ENCODE measurements at places on chromosomes 3 and 15.

- H3K4me1 ChIP-seq, result peaks cover 46% of the 10 kb centered on the region
- peak; percentile 36 for DNase-seq
- H3K27me3 ChIP-seq, result no peaks in the 10 kb centered on the region
- H3K27ac ChIP-seq, result peak overlapping the region; percentile 82
- no peaks in the 10 kb centered on the region for H3K36me3 ChIP-seq
Measured at GRCh38 chr3:15635121-15635661, 33.6 kb downstream of the BTD start.

GRCh38 chr15:81485806-81486205 lies 111.8 kb upstream of the TMC3 start:
- no peaks in the 10 kb centered on the region for H3K27me3 ChIP-seq
- H3K27ac ChIP-seq, result no peak overlapping the region
- no peaks in the 10 kb centered on the region for H3K4me1 ChIP-seq
- no peak overlapping the region for H3K4me3 ChIP-seq

GRCh38 chr3:178526291-178526690 lies 9.9 kb upstream of the KCNMB2 start:
- H3K27ac ChIP-seq, result no peak overlapping the region
- H3K4me1 ChIP-seq, result no peaks in the 10 kb centered on the region
- H3K4me3 ChIP-seq, result no peak overlapping the region

- no peaks in the 10 kb centered on the region for H3K4me1 ChIP-seq
- H3K4me3 ChIP-seq, result no peak overlapping the region
- no peak overlapping the region for H3K27ac ChIP-seq
- no peaks in the 10 kb centered on the region for H3K27me3 ChIP-seq
- H3K36me3 ChIP-seq, result no peaks in the 10 kb centered on the region
Measured at GRCh38 chr3:168654700-168655099, 559.0 kb upstream of the GOLIM4 start.

GRCh38 chr3:24605511-24606028 lies 110.9 kb upstream of the THRB start:
- no peak for DNase-seq
- H3K27me3 ChIP-seq, result no peaks in the 10 kb centered on the region
- H3K27ac ChIP-seq, result no peak overlapping the region
- no peaks in the 10 kb centered on the region for H3K36me3 ChIP-seq
- H3K4me1 ChIP-seq, result no peaks in the 10 kb centered on the region
- H3K4me3 ChIP-seq, result no peak overlapping the region

- no peak overlapping the region for H3K27ac ChIP-seq
- H3K36me3 ChIP-seq, result no peaks in the 10 kb centered on the region
- no peaks in the 10 kb centered on the region for H3K4me1 ChIP-seq
- H3K4me3 ChIP-seq, result no peak overlapping the region
- no peaks in the 10 kb centered on the region for H3K27me3 ChIP-seq
- no peak for DNase-seq
Measured at GRCh38 chr3:186318135-186318534, 43.9 kb downstream of the DGKG start.

DNA sequence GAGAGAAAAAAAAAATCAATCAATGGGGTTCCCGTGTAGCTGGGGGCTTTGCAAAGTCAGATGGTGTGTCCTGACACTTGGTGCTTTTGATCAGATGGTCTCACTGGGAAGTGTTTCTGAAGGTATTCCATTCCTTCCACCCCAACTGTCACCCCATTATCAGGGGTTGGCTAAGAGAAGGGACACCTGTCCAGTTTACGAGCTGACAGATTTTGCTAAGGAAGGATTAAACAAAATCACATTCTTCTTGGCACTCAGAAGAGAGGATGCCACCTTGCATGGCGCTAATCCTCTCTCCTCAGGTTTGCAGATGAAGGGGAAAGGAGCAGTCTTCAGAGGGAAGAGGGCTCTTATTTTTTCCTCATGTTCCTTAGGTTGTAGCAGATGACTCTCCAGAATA lies 103.7 kb upstream of the ETV5 start:
- H3K4me1 ChIP-seq, result peaks cover 16% of the 10 kb centered on the region
- H3K27me3 ChIP-seq, result no peaks in the 10 kb centered on the region
- no peak overlapping the region for H3K4me3 ChIP-seq
- no peak for DNase-seq
- no peak overlapping the region for H3K27ac ChIP-seq

- no peak overlapping the region for H3K27ac ChIP-seq
- no peaks in the 10 kb centered on the region for H3K27me3 ChIP-seq
- H3K36me3 ChIP-seq, result no peaks in the 10 kb centered on the region
- no peak for DNase-seq
Measured at GRCh38 chr3:156459434-156459833, 95.5 kb downstream of the SSR3 start.

DNA sequence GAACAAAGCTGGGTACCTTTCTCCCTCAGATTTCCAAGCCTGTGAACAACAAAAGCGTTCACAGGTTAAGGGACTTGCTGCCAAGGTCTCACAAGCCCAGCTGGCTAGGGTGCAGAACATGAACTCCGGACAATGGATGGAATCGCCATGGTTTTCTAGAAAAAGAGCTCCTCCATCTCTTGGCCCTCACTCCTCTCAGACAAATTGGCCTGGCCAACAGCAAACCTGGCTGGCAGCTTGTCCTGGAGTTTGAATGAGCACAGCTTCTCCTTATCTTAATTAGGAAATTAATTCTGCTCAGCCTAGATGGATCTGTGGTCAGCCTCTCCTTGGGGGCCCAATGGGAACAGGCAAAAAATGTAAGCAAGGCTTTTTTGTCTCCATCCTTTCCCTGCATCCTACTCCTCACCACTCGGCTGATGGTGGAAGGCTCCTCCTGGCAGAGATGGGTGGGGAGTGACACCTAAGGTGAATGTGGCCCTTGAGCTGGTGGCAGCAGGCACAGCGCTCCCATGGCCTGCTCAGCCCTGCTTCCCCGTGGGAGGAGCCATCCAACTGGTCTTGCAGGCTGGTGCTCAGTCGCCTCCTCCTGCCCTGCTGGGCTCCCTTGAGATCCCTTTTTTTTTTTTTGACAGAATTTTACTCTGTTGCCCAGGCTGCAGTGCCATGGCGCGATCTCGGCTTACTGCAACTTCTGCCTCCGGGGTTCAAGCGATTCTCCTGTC lies 5.8 kb downstream of the KLHL25 start:
- H3K27me3 ChIP-seq, result no peaks in the 10 kb centered on the region
- H3K27ac ChIP-seq, result no peak overlapping the region
- H3K36me3 ChIP-seq, result no peaks in the 10 kb centered on the region

GRCh38 chr3:4772171-4772804 lies 206.9 kb upstream of the BHLHE40 start:
- no peak overlapping the region for H3K4me3 ChIP-seq
- peak overlapping the region; percentile 66 for H3K27ac ChIP-seq
- no peaks in the 10 kb centered on the region for H3K36me3 ChIP-seq
- H3K4me1 ChIP-seq, result peaks cover 16% of the 10 kb centered on the region

DNA sequence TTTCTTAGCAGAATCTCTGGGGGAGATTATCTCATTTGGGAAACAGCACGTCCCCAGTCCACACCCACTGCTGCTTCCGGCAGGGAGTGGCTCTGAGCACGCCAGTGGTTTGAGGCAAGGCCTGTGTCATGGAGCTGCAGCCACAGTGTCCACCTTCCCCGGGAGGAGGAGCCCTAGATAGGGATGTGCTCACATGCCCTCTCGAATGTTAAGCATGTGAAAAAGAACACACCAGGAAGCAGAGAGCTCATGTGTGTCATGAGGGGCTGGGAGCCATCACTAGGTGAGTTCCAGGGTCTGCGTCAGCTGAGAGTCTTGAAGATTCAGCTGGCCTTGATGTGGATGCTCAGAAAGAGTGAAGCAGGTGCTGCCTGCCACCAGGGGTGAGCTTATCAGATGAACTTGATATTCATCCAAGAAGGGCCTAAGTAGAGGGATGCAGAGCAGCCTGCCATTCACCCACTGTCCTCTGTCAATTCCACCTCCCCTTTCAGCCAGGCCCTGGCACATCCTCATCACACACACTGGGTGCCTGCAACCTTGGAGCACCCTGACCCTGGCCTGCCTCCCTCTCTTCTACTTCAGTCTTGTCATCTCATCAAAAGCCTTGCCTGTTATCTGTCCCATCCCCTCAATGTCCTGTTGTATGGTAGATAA lies 16.3 kb downstream of the ITGA11 start:
- H3K4me1 ChIP-seq, result peaks cover 11% of the 10 kb centered on the region
- H3K36me3 ChIP-seq, result no peaks in the 10 kb centered on the region
- H3K4me3 ChIP-seq, result no peak overlapping the region
- DNase-seq, result peak; percentile 8
- no peak overlapping the region for H3K27ac ChIP-seq

DNA sequence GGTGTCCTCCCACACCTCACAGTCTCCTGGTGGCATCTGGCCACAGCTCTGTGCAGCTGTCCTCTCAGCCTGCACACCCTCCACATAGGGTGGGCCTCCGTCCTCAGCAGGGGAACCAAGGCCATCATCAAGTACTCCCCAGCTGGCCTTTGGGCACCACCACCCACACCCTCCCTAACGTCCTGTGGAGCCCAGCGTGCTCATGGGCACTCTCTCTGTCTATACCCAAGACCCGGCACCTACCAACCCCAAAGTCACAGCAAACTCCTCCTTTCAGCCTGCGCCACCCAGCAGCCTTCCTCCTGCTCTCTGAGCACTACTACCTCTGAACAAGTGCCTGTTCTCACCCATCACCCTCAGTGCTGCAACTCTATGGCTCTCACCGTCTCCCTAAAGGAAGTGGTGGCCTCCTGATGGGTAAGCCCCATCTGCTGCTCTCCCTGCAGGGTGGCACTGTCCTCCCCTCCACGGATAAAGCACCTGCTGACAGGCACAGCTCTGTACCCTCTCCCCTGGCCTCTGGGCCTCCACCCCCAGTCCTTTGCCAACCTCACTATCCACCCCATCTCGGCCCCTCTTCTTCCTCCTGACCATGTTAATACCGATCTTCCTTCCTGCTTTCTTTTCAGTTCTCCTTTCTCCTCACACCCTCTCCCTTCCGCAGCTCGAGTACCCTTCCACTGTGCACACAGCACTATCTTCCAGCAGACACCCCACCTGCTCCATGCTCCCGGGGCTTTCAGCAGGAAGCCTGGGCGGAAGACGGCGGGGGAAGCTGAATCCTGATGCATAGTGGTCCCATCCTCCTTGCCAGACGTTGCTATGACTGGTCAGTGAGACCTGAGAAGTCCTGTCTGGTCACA lies 31.5 kb downstream of the SLC41A3 start:
- H3K4me1 ChIP-seq, result peaks cover 22% of the 10 kb centered on the region
- DNase-seq, result no peak
- no peak overlapping the region for H3K27ac ChIP-seq
- H3K4me3 ChIP-seq, result no peak overlapping the region

DNA sequence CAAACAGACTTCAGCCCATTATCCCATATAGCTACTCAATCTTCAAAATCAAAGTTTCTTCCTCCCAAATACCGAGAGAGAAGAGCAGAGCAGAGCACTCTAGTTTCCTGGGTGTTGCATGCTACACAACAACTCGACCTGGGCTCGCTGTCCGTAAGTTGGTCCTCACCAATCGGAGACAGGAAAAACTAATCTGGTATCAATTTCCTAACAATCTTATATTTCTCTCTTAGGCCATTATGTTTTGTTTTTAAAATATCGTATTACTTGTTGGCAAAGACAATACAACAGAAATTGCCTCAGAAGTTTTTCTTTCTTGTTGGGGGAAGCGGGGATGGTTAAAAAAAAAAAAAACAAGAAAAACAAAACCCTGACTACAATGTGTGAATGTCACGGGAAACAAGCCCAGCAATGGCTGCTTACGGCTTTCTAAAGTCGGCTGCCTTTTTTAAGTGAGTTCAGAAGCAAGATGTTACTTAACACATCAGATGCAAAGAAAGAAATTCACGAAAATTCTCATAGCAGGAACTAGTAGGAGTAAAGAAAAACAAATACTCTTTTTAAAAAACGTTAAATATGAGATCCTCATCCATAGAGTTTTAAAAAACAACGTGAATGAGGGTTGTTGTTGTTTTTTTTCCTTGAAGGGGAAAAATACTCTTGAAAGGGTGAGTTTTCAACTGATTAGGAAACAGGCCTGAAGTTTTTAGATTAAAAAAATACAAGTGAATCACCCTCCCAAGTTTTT lies 1.9 kb downstream of the VGLL4 start:
- peak overlapping the region; percentile 86 for H3K4me3 ChIP-seq
- H3K36me3 ChIP-seq, result no peaks in the 10 kb centered on the region
- peak; percentile 60 for DNase-seq

- no peaks in the 10 kb centered on the region for H3K4me1 ChIP-seq
- no peak overlapping the region for H3K27ac ChIP-seq
- no peak overlapping the region for H3K4me3 ChIP-seq
- no peak for DNase-seq
Measured at GRCh38 chr3:107545680-107546120, 22.9 kb downstream of the BBX start.

DNA sequence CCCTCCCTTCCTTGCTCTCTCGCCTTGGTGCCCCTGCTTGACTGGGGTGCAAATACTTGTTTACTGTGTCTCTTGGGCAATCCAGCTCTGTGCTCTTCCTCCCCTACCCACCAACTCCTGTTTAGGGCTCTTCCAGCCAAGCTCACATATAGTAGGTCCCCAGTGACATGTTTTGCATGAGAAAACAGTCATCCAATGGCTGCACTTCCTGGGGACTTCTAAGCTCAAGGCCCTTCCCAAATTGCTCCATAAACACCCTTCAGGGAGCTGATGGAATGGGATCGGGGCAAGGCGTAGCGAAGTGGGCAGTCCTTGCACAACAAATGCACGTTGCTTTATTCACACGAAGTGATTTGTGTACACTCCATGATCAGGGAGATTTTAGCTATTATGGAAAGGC lies 9.4 kb upstream of the COPG1 start:
- H3K4me1 ChIP-seq, result no peaks in the 10 kb centered on the region
- DNase-seq, result no peak
- H3K27me3 ChIP-seq, result no peaks in the 10 kb centered on the region
- H3K36me3 ChIP-seq, result no peaks in the 10 kb centered on the region
- H3K27ac ChIP-seq, result no peak overlapping the region

GRCh38 chr15:88609344-88610090 lies 11.6 kb upstream of the AEN start:
- no peak overlapping the region for H3K27ac ChIP-seq
- H3K27me3 ChIP-seq, result no peaks in the 10 kb centered on the region

DNA sequence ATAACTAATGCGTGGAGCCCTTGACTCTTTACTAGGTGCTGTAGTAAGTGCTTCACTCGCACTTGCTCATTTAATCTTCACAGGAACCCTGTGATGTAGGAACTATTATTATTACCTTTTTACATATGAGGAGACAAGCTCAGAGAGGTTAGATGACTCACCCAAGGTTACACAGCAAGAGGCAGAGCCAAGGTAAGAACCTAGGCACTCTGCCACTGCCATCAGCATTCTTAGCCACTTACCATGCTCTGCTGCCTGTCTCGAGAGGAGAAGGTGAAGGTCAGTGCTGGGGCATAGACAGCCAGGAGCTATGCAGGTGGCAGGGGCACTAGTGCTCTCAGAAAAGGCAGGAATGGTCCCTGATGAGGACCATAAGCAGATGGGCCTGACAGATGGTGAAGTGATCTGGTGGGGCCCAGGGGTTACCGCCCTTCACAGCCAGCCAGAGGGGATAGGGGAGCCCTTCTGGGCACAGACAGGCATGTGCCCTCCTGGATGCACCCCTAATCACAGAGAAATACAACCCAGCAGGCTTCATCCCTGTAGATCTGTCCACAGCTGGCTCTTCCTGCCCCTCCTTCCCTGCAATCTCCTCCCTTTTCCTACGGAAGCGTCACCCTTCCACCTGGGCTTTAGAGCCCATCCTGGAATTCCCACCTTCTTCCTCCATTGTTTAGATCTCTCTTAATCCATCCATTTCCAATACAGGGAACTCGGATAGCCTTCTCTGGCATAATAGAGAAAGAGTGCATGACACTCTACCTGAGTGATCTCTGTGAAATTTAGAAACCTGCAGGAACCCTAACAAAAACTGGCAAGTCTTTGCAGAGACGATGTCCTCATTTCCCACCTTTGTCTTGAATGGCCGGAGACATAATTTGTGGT lies 26.9 kb downstream of the ABTB1 start:
- DNase-seq, result no peak
- H3K4me3 ChIP-seq, result no peak overlapping the region
